ENCODE measurements at places on chromosomes 5 and 9.

GRCh38 chr9:28801144-28801799 is 1228.0 kb upstream of the C9orf72 start:
- no peak for DNase-seq

GRCh38 chr5:97452646-97453045 is 269.6 kb upstream of the RIOK2 start:
- no peak for DNase-seq

GRCh38 chr5:169174923-169175322 is 126.0 kb downstream of the SLIT3 start:
- DNase-seq = no peak

- DNase-seq = no peak
Measured at GRCh38 chr9:126275386-126276001, 51.1 kb upstream of the MVB12B start.

DNA sequence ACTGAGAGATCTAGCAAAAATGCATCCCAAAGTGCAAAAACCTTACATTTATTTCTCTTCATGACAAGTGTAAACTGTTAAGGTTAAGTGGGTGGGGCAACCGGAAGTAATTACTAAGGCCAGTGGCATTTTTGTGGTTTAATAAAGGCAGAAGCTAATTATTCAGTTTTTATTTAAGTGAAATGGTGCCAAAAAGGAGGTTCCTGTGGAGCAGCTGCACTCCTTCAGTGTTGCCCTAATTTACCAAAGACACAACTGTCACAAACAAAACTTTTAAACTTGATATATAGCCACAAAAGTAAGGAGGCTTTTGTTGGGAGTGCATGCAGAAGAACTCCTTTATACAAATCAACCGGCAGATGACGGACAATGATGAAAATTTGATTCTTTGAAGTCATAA is 81.6 kb downstream of the NDUFS4 start:
- DNase-seq = no peak

DNA sequence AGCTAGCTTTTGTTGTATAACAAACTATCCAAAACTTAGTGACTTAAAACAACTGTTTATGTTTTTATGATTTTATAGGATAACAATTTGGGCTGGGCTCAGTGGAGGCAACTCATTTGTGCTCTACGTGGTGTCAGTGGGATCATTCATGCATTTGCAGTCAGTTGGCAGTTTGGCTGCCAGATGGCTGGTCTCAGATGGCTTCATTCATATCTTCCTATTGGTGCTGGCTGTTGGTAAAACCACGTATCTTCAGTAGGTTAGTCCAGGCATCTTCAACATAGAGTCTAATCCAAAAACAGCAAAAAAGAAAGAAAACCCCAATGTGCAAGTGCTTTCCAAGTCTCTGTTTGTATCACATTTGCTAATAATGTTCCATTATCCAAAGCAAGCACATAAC is 51.7 kb upstream of the RIC1 start:
- DNase-seq = no peak

GRCh38 chr9:115598751-115599150 is 480.8 kb upstream of the TNC start:
- no peak for DNase-seq

GRCh38 chr5:37915097-37915736 is 75.4 kb upstream of the GDNF start:
- DNase-seq = no peak

DNA sequence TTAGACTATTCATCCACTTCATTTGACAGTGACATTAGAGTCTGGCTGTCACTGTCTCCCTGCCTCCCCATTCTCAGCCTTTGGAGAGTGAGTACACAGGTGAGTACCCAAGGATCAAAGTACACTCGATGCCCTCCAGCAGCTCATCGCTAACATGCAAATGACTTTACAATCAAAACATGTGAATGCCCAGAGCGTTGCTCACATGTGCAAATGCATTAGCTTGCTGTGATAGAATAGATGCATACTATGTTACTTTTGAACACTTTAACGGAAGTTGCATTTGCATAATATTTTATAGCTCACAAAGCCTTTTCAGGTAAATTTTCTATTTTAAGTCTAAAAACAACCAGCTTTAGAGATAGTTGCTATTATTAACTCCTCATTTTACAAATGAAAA is 107.6 kb downstream of the SYK start:
- no peak for DNase-seq

GRCh38 chr5:106094839-106095238 is 1575.9 kb downstream of the EFNA5 start:
- no peak for DNase-seq

- DNase-seq = no peak
Measured at GRCh38 chr5:95927927-95928723, 33.5 kb downstream of the ELL2 start.

GRCh38 chr5:147303251-147303650 is 68.4 kb downstream of the STK32A start:
- no peak for DNase-seq

- no peak for DNase-seq
Measured at GRCh38 chr9:93633492-93634221, 57.3 kb downstream of the PHF2 start.

- peak; percentile 72 for DNase-seq
Measured at GRCh38 chr5:58460732-58461286, 923 bp upstream of the PLK2 start.

DNA sequence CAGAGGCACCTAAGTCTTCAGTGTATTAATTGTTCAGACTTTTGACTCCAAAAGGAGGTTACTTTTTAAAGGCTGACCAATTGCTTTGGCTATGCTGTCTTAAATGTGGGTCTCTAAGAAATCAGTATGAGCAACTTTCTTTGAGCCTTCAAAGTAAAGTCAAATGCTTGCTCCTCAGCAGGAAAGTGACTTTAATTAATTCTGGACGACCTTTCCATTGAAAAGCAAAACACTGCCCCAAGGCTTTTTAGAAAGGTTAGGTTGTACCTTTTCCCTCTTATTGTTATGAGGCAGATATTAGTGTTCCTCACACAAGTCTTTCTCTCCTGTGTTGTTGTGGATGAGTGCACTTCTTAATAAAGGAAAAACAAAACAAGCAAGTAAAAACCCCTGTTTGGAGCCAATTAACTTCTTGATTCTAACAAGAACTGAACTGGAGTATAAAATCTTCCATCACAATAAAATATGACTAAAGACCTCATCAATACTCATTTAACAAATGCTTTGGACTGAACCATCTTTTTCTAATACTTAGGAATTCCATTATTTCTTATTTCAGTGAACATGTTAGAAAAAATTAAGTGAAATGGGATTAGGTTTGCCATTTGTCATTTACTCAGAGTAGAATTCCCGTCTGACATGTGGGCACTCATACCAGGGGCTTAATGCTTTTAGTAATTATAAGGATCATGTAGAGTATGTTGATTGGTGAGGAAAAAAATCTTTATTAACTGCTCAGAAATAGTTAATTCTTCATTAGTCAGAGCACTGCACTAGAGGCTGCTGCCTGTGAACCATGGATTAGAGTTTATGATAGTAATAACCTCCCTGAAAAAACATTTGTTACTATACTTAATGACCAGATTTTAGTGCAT is 159.1 kb upstream of the ZNF608 start:
- no peak for DNase-seq

DNA sequence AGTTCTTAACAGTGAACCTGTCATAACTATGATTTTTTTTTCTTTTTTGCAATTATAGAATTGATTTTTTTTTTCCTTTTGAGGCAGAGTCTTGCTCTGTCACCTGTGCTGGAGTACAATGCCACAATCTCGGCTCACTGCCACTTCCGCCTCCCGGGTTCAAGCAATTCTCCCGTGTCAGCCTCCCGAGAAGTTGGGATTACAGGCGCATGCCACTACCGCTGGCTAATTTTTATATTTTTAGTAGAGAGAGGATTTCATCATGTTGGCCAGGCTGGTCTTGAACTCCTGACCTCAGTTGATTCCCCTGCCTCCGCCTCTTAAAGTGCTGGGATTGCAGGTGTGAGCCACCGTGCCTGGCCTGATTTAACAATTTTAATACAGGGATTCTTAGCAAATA is 21.4 kb downstream of the UGCG start:
- DNase-seq = no peak

DNA sequence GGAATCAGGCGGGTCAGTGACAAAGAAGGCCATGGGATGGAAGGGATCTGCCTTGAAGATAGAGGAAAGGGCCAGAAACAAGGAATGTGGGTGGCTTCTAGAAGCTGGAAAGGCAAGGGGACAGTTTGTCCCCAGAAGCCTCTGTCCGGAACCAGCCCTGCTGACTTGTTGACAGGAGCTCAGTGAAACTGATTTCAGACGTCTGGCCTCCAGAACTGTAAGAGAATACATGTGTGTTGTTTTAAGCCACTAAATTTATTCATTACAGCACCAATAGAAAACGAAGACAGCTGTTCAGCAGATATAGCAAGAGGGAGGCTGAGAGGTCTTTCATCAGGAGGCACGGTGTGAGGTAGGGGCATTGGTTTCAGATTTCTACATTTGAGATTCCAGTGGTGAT is 422.5 kb downstream of the KDM4C start:
- DNase-seq = no peak

DNA sequence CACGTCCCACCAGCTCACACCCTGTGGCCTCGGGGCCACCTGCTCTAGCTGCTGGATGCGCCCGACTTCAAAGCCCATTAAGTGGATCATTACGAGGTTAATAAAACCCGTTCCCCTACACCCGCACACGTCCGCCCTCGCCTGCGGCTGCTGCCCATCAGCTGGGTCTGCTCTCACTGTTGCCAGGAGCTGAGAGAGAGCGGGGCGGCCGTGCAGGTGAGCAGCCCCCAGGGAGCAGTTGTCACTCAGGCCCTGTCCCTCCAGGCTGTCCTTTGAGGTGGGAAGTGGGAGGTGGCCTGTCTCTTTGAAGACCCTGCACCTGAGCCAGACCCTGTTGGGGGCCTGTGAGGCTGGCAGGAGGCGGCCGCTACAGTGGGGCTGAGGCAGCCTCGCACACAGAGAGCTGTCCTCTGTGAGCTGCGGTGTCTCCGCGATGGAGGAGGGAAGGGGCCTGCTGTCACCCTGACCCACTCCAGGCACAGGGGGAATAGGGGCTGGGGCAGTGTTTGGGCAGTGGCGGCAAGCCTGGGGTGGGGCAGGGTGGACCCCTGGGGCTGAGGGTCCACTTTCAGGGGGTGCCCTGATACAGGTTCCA is 12.8 kb upstream of the UNC5A start:
- no peak for DNase-seq

DNA sequence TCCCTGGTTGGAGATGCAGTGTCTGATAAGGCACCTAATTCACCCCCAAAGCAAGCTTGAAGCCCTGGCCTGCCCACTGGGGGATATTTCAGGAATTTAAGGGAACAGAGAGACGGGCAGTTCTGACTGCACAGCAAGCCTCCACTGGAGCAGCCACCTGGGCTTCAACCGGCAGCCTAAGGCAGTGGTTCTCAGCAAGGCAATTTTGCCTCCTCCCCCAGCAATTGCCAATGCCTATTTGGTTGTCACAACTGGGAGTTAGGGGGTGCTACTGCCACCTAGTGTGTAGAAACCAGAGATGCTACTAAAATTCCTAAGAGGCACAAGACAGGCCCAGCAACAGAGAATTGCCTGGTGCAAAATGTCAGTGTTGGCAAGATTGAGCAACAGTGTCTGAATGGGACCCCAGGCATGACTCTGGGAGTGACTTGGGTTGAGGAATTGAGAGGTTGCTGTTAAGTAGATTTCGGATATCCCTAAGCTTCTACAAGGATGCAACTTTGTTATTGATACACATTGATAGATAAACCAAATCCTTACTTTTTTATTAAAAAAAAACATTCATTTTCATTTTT is 58.7 kb upstream of the CTSL start:
- peak; percentile 73 for DNase-seq

DNA sequence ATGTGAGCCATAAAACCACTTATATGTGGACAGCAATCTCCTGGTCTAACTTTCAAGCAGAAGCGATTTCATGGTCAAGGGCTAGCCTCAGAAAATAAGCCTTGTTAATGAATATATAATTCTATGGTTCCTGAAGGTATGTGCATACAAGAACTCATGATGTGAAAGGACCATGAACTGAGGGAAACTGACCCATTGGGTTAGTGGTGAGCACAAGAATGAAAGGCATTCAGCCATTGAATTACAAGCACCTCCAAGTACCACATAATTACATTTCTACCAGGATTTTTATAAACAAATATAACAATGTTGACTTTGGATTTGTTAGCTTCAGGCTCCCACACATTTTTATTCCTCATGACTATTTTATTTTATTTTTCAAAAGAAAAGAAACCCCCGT is 459.0 kb downstream of the TLE4 start:
- DNase-seq = no peak

DNA sequence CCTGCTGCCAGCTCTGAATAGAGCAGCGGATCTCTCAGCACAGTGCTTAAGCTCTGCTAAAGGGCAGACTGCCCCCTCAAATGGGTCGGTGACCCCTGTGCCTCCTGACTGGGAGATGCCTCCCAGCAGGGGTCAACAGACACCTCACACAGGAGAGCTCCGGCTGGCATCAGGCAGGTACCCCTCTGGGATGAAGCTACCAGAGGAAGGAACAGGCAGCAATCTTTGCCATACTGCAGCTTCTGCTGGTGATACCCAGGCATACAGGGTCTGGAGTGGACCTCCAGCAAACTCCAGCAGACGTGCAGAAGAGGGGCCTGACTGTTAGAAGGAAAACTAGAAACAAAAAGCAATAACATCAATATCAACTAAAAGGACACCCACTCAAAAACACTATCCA is 131.6 kb downstream of the TMEM232 start:
- no peak for DNase-seq

- peak; percentile 56 for DNase-seq
Measured at GRCh38 chr9:96441798-96442445, 8.0 kb upstream of the HABP4 start.

DNA sequence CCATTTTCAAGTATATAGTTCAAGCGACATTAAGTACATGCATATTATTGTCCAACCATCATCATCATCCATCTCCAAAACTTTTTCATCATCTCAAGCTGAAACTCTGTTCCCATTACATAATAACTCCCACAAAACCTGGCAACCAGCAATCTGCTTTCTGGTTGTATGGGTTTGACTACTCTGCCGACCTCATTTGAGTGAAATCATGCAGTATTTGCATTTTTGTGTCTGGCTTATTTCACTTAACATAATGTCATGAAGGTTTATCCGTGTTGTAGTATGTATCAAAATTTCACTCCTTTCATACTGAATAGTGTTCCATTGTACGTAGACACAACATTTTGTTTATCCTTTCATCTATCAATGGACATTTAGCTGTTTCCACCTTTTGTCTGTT is 74.8 kb downstream of the SGCD start:
- no peak for DNase-seq

- DNase-seq = no peak
Measured at GRCh38 chr9:80651044-80651443, 1038.3 kb downstream of the TLE1 start.

DNA sequence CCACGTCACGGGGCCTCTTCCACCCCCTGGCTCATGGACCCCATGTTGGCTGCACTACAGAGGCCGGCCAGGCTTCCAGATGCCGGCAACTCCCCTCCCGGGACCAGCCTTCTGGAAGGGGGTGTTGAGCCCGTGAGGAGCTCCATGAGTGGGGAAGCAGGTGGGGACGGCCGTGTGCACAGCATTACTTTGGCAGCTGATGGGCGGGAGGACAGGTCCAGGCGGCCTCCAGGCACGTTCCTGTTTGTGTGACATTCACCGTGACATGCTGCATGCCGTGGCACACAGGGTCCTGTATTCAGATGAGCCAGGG is 29.1 kb upstream of the ABO start:
- DNase-seq = no peak
